ENCODE measurements at places on chromosomes 3 and 15.

DNA sequence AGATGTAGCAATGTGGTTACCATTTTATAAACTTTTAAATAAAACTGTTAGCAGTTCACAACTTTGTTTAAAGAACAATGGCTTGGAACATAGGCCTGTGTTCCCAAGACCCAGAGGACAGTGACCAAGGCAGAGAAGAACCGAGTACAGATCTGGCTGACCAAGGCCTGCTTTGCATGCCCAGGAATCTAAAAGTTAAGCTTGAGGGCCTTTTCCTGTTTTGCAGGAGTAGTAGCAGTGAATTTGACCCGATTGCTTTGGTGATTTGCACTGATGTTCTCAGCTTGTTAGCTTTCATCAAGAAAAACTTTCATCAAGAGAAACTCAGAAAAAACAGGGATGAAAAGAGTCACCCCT, 9.9 kb downstream of the FILIP1L start:
- DNase-seq = no peak

GRCh38 chr3:73503781-73504180, 121.0 kb downstream of the PDZRN3 start:
- DNase-seq = no peak

- no peak for DNase-seq
These were observed 259.9 kb upstream of the KCNH8 start for GRCh38 chr3:18888370-18888769.

- DNase-seq = no peak
These were observed 11.5 kb downstream of the GOLM2 start for GRCh38 chr15:44299997-44300396.

- DNase-seq = no peak
These were observed 225.2 kb downstream of the ADAMTS17 start for GRCh38 chr15:100116416-100117190.

GRCh38 chr3:126407412-126408044, 12.8 kb downstream of the CFAP100 start:
- no peak for DNase-seq
